ENCODE measurements at places on chromosomes 11 and 22.

GRCh38 chr11:77158041-77158695, 30.1 kb downstream of the MYO7A start:
- DNase-seq, result no peak

- no peak for DNase-seq
These were observed 73.6 kb upstream of the MYO18B start for GRCh38 chr22:25668437-25668836.

DNA sequence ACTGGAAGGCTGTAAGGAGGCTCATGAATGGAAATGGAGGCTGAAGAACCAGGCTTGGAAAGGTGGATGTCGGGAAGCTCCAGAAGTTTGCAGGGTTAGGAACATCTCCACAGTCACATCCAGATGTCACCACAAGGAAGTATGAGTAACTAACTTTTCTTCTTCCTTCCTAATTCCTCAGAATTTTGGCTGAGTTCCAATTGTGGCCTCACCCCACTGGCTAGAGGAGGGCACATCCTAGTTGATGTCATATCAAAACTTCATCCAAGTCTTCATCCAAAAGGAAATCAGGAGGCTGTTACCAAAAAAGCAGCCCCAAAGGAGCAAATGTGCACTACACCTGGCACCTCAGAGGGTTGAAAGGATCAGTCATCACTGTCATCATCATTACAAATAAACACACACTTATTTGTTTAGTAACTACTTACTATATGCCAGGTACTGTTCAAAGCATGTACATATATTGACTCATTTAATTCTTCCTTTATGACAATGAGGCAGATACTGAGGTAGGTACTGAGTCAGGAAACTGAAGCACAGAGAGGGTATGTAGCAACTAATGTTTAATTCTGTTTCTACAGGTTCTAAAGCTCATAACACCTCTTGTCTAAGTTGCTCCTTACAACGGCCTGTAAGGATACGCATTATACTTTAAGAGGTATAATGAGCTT, 7.3 kb upstream of the PTPN5 start:
- DNase-seq, result no peak

DNA sequence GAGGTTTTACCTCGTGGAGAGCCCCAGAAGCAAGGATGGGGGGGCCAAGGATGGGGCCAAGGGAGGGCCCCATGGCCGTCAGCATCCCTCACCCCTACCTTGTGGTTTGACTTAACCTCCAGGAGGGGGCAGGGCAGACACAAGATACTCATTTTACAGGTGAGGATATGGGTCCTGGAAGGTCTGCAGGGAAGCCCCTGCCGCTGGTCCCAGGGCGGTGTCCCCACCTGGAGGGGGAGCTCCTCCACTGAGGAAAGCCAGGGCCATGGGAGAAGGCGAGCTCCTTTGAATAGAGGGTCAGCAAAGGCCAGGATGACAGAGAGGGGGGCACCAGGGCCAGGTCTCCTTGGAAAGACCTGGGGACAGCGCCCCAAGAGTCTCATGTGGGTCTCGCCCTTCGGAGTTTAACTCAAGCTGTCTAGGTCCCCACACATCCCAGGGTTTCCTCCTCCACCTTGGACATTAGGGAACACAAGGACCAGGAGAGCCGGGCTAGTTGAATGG, 5.9 kb upstream of the ADORA2A start:
- DNase-seq, result no peak

DNA sequence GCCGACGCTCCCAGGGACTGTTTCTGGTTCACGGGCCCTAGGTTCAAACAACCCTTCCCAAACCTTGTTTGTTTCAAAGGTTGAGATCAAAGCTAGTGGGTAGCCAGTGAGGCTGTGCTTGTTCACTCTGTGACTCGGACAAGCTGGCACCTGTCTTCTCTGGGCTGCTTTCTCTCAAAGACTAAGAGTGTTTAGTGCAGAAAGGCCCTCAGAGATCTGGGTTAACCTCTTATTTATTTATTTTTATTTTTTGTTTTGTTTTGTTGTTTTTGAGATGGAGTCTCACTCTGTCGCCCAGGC, 13.0 kb upstream of the MALAT1 start:
- DNase-seq, result no peak

- DNase-seq, result no peak
These were observed 50.3 kb downstream of the COPB1 start for GRCh38 chr11:14449302-14449714.

DNA sequence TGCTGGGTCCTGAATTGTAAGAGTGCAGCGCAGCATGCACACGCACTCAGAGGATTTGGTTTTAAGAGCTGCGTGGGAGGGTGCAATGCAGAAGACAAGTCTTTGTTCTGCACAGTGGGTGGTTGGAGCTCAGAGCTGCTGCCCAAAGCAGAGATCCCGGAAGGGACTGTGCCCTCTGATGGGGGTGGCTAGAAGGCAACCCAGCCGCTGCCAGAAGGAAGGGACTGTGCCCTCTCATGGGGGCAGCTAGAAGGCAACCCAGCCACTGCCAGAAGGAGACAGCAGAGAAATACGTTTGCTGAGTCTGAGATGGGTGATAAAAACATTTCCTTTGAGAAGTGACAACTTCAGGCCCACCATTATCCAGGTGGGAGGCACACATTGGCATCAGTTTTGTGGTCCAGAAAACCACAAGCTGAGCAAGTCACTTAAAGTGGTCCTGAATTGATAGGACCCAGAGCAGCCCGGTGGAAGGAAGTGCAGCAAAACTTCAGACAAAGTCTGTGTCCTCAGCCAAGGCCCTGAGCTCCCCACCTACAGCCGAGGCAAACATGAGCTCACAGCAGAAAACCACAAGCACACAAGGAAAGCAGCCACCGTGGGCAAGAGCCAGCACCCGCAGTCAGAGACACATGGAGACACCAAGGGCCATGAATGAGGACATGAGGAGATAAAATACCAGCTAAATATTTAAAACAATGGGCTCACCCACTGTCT, 4.3 kb downstream of the KRTAP5-6 start:
- DNase-seq, result no peak

DNA sequence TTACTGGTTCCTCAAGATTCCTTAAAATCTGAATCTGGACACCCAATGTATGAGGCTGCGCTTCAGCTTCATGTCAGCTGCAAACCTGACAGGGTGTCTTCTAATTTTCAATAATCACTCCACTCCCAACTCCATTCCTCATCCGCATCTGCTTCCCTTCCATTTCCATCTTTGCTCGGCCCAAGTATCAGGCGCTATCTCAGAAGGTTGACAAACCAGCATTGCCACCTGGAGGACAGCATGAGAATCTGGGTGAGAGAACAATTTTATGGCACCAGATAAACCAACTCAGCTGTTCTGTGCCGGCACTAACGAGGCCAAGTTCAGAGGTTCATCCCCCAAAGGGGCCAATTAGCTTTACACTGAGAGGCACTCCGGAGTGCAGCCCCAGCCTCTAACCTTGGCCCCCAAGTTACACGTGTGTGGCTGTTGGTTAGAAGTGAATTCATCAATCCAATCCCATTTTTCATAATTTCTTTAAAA, 79.1 kb upstream of the LMO2 start:
- DNase-seq, result peak; percentile 14

GRCh38 chr22:27844656-27845591, 43.4 kb upstream of the MN1 start:
- DNase-seq, result no peak

DNA sequence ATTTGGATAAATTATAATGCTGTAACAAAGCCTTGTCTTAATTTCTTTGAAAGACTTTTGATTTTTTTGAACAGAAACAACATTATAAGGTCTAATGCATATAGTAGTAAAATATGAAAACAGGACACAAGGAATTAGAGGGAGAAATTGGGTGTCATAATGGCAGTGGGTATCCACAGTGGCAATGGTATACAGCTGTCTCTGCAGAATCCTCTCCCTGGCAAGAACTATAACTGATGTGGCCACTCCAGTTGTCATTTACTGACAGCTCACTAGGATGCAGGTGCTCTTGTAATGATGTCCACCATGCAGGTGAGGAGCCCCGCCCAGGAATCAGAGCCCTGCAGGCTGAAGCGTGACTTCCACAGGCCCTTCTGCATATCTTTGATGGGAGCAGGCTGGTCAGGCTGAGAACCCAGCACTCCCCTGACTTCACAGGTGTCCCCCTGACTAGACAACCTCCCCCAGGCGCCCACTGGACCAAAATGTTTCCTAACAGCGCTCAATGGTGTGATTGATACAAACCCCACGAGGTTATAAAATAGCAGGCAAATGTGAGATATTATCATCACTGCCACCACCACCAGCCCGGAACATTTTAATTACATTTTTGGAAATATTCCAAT, 32.8 kb upstream of the SERPIND1 start:
- no peak for DNase-seq

- DNase-seq, result no peak
These were observed 131.2 kb downstream of the BUD13 start for GRCh38 chr11:116641561-116642045.

DNA sequence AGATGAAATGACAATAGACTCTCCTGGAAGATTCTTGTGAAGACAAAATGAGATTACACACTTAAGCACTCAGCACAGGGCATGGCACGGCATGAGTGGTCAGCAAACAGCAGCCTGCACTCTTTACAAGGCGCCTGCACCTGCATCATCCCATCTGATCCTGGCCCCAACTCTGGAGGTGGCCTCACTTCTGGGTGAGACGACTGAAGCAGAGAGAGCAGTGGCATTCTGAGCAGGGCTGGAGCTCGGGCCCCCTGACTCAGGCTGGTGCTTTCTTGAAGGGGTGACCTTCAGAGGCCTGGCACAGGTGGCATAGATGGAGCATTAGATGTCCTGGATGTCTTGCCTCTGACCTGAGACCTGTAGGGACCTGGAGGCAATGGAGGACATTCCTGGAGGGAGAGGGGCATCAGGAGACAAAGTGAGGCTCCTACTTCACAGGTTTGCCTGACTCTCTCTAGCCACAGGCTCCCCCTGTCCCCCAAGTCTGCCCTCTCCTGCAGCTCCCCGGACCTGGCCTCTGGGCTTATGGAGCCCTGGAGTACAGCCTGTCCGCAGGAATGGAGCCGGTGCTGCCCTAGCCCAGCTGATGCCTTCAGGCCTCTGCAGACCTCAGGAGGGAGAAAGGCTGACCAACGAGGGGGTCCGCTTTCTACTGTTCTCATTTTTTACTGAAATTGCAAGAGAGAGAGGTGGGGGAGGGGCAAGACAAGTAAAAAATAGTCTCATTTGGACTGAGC, 65.5 kb upstream of the THY1 start:
- no peak for DNase-seq

GRCh38 chr11:90476442-90477007, 253.7 kb upstream of the CHORDC1 start:
- no peak for DNase-seq

DNA sequence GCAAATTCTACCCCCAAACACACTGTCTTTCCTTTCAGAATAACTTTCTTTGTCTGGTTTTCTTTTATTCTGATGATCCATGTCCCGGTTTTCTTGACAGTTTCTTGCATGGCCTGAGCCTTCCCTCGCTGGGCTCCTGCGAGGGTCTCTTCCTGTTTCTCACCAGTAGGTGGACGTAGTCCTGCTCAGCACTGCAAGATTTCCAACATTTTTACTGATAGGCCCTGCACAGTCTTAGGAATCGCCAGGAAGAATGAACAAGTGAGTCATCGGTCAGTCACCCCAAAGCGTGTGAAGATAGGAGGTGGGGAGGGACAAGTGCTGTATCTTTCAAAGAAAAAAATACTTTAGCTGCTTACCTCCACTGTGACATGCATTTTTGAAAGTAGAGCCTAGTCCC, 16.9 kb upstream of the KIRREL3 start:
- DNase-seq, result no peak

- DNase-seq, result no peak
These were observed 50.2 kb upstream of the CCDC34 start for GRCh38 chr11:27413218-27413617.

- no peak for DNase-seq
These were observed 21.3 kb downstream of the LAYN start for GRCh38 chr11:111561791-111562325.

DNA sequence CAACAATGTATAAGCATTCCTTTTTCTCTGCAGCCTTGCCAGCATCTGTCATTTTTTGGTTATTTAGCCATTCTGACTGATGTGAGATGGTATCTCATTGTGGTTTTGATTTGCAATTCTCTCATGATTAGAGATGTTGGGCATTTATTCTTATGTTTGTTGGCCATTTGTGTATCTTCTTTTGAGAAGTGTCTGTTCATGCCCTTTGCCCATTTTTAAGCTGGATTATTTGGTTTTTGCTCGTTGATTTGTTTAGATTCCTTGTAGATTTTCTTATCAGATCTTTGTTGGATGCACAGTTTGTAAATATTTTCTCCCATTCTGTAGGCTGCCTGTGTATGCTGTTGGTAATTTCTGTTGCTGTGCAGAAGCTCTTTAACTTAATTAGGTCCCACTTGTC, 259.6 kb upstream of the SESN3 start:
- no peak for DNase-seq

- no peak for DNase-seq
These were observed 62.0 kb upstream of the THY1 start for GRCh38 chr11:119484741-119485605.

- no peak for DNase-seq
These were observed 13.2 kb upstream of the SCUBE2 start for GRCh38 chr11:9104580-9104979.

GRCh38 chr11:111918390-111919256, at the start of gene C11orf52:
Gene C11orf52 (plus strand): TSS chr11:111918913. CDS start chr11:111918973, 60 bp downstream.
- no peak for DNase-seq

- no peak for DNase-seq
These were observed 37.0 kb downstream of the KREMEN1 start for GRCh38 chr22:29109822-29110221.

DNA sequence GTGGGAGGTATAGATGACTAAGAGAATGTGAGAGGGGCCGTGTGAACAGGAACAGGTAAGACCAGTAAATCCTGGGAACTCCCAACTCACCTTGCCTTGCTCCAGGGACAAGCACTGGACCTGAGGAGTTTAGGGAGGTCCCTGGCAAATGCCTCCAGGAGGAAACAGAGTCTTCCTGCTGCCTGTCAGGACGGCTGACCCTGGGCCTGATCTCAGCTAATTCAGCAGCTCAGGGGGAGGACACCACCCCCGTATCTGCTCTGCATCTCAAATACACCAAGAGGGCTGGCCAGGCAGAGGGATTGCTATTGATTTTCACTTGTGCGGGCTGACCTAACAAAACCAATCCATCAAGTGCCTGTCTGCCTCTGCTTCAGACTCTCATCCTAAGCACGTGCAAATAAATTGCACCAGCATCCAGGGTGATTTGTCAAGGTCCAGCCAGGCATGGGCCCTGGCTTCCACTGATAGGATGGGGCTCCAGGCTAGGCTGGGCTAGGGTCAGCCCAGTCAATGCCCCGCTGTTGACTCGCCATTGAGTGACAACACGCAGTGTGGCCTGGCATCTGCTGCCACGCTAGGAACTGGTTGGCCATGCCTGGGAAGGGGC, 20.3 kb downstream of the UQCR10 start:
- no peak for DNase-seq

Data from nucleus accumbens (tissue), 56 donors.